CD4-positive, alpha-beta T cell treated with Interleukin-4 for 4 hours (primary cell): ENCODE measurements at places on chromosomes 2 and 18.

- no peak for DNase-seq
Measured at GRCh38 chr2:9004338-9005204, 1.1 kb upstream of the MBOAT2 start.

DNA sequence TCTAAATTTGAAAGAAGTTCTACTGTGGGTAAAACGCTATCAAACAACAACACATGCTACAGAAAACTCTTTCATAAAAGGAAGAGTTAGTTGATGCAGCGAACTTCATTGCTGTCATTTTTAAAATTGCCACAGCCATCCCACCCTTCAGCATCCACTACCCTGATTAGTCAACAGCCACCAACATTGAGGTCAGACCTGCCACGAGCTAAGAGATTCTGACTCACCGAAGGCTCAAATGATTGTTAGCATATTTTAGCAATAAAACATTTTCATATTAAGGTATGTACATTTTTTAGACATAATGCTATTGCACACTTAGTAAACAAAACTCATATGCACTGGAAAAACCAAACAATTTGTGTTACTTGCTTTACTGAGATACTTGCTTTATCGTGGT, 347.1 kb downstream of the CLIP4 start:
- DNase-seq: no peak

DNA sequence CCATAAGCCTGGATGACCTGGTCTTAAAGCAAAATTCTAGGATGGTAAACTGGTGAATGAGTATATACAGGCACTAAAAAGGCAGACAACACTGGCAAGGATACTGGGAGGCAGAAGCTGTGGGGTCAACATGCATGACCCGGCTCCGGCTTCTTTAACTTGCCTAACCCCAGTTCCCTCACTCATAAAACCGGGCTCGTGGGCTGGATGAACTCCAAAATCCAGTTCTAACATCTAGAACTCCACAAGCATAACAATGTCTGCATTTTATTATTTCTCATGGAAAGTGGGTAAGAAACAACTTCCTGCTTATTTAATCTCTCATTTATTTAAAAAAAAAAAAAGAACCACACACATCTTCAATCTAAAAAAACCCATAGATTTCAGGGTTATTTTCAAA, 57.3 kb downstream of the FARSB start:
- DNase-seq: no peak

DNA sequence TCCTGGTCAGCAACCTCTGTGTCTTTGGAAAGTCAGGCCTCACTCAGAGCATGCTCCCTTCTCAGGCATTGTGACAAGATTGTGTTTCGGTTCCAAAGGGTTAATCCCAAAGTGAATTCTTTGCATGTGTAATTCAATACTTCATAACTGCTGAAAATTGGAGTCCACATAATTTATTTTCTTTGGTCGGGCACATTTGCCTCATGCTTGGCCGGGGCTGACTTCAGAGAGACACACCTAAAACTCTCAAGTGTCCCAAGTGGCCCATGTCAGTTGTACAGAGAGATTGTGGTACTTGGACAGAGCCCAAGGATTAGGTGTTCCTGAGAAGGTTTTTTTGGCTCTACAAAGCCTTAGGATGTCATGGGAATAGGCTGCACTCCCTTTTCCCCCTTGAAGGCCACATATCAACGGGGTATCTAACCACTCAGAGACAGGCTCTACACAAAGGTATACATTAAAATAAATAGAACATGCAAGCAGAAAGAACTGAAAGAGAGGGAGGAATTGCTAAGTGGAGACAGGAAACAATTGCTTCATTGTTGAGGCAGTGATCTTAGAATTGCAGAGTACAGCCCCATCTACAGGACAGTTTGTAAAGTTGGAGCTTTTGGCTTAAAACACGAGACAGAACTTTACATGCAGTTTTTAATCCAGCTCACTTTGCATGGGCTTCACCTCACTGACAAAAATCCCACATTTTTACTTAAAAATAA, 1232.3 kb upstream of the ZEB2 start:
- DNase-seq: no peak

GRCh38 chr2:214624166-214624760, 185.2 kb downstream of the BARD1 start:
- no peak for DNase-seq
